Progenitor cell of endocrine pancreas (in vitro differentiated cells): ENCODE measurements at places on chromosomes 2 and 18.
A peak's percentile ranks its signal among the peaks of the same experiment; 100 is the strongest.

- DNase-seq: no peak
These were observed 1611.9 kb upstream of the ZEB2 start for GRCh38 chr2:146131785-146132184.

- DNase-seq: no peak
These were observed 337.4 kb downstream of the LPIN1 start for GRCh38 chr2:12083713-12084419.

- DNase-seq: no peak
These were observed 180.1 kb downstream of the TDRD15 start for GRCh38 chr2:21303876-21304275.

DNA sequence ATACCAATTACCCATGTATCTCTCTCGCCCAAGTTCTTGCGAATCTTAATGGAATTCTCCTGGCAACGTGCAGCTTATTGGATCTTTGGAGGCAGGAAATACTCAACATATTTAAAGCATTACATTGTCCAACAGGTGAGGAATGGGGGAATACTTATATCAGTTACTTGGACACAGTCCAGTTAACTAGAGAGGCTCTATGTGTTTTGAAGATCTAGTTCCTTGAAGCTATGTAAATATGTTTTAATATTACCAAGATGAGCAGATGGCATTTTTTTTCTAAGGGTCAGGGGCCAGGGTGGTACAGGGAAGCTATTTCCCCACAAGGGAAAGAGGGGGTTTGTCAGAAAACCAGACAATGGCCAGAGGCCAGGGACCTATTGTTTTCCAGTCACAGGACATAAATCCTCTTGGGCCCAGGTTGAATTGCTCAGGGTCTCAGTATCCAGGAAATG is 26.8 kb upstream of the MC5R start:
- DNase-seq: no peak

DNA sequence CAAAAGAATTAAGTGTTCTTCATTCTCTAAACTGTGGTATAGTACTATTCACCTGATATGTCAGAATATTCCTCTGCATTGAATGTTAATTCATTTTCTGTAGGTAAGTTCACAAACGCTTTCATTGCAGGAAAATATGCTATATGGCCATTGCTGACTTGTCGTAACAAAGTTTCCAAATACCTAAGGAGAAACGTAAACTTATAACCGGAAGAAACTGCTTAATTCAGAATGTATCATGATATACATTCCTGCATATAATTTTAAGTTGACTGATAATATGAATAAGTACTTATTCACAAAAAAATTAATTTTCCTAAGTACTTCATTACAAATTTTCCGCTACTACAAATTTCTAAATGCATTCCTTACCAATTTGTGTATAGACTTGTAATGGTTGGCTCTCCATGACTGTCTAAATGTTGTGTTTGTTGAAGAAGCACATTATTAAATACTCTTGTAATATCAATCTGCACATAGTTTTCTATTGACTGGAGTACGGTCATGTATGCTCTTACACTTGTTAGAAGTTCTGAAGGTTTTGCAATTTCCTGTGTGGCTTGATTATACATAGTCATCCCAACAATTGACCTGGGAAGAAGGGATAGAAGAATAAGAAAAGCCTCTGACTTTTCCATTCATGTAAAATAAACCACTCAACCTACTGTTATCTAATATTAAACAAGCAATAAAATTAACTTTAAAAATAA is 85.4 kb downstream of the NCKAP1 start:
- no peak for DNase-seq

GRCh38 chr2:128604045-128604444 is 285.4 kb upstream of the HS6ST1 start:
- DNase-seq: no peak

DNA sequence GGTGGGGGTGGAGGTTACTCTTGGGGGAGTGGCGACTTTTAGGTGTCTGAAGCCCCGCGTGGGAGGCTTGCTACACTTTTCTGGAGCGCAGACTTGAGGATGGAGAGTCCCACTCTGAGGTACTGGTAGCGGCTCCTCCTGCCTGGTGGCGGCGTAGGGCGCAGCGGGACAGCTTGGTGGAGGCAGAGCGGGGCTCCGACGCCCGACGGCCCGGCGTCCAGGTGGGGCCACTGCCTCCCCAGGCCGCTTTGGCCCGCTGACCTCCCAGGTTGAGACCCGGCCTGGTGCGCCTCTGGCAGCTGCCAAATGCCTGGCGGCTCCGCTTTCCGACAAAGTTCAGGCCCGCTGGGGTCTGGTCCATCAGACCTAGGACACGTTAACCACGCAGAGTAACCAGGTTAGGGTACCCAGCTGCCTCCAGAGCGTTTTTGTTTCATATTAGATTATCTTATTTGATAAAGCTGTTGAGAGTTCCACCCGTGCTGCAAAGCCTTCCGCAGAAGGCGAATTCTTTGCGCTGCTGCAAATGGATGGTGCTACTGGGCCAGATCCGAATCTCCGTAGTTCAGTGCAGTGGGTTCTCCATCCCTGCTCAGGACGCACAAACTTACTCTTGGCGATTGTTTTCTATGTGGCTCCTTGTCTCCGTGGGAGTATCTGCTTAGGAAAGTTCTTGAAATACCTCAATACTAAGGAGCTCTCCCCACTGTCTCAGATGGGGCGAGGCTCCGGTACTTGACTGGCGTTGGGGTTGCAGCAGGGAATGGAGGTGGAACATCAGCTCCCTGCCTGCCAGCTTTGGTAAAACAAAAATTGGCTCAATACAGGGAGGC is 405.9 kb downstream of the XIRP2 start:
- peak; percentile 17 for DNase-seq

DNA sequence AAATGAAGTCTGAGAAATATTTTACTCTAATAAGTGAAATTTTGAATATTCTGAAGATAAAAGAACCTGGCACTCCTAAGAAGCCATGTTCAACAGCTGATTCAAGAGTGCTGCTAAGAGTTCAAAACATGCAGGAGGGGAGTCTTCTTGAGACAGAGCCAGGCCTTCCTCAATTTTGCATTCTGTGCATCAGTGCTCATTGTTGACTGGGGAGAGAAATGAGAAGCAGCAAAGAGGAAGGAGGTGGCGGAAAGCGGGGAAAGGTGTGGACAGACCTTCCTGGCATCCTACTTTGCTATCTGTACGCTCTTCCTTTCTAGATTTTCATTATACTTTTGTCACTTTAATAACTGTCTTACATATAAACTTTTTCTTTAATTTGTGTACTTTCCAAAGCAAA is 29.7 kb upstream of the TXNDC2 start:
- no peak for DNase-seq

GRCh38 chr2:85901155-85901554 is 12.4 kb upstream of the ST3GAL5 start:
- DNase-seq: no peak

DNA sequence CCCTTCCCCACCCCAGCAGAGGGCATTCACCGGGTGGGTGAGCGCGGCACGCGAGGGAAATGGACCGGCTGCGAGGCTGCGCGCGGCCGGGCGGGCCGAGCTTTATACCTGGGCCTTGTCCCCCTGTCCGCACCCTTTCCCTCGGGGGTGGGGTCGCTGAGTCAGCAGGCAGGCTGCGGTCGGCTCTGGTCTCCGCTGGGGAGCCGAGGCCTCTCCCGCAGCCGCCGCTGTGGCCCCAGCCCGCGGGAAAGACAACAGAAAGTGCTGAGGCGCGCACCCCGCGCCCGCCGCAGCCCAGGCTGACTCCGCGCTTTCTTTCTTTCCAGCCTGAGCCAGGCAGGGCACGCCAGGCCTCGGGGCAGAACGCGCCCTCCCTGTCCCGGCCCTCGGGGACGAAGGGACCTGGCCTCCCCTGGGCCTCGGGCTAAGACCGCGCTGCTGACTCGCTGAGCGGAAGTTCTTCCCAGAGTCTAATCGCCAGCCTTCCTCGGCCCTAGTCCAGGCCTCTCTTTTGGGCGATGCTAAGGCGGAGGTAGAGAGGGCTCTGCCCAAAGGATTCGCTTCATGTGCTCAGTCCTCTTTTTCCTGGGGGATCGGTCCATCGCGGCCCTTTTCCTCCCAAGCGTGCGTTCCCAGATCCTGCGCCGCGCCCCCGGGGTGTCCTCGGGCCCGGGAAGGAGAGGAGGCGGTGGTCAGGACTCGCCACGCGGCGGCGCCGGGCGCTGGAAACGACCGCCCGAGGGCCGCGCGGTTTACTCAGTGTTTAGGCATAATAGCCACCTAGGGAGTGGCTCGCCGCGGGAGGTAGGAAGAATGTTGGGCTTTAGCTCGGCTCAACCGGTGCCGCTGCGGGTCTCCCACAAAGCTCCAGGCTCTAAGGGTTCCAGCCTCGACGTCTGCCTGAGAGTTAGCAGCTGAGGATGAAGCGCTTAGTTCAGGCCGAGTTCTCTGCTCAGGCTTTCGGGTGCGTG is at the start of gene CRYBA2:
CRYBA2 (minus strand) TSS at position 78 of the 971 bp plus-strand sequence. CDS start 246 bp downstream, outside the sequence.
- DNase-seq: no peak

DNA sequence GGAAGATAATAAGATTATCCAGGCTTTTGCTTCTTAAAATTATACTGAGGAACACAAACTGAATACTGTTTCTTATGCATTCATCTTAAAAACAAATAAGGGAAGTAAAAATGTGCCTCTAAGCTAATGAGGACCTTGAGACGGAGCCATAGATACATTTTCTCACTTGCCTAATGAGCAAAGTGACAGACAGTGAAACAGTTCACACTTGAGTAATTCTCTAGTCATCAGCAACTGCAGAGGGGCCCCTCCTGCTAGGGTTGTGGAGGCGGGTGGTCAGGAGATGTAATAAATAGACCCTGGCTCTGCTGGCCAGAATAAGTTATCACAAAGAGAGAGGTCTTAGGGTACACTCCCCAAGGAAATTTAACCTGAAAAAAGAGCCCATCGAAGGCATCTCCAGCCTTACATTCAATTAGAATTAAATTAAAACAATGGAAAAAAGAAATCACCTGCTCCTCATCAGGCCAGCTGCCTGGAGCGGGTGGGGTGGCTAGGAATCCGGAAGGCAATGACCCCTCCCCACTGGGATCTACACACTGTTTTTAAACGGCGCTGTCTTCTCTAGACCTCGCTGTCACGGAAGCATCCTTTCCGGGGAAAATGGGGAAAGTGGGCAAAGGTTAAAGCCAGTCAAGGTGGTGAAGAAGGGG is 32.6 kb upstream of the INSIG2 start:
- no peak for DNase-seq

- DNase-seq: no peak
These were observed 222.7 kb downstream of the PHLPP1 start for GRCh38 chr18:62938006-62938405.

GRCh38 chr18:49625021-49625691 is 63.3 kb downstream of the LIPG start:
- no peak for DNase-seq

DNA sequence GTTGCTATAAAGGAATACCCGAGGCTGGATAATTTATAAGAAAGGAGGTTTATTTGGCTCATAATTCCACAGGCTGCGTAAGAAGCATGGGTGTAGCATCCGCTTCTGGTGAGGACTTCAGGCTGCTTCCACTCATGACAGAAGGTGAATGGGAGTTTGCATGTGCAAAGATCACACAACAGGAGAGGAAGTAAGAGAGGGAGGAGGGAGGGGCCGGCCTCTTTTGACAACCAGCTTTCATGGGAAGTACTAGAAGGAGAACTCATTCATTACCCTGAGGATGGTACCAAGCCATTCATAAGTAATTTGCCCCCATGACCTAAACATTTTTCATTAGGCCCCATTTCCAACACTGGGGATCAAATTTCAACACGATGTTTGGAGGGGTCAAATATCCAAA is 386.8 kb upstream of the NETO1 start:
- no peak for DNase-seq

DNA sequence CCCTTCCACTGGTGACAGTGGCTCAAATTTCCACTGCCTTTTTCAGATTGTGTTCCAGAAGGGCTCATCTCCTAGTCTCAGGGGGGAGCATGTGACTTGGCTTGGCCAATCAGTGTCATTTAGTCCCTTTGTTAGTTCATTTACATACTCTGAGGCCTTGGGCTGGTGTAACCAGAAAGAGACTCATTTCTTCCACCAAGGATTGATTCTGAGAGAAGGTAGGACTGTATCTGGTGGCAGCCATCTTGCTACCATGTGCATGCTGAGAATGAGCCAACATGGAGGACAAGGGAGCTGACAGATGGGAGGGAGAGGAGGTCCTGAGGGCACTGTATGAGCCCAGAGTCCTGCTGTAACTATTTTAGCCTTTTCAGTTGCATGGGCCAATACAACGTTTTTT is 191.7 kb downstream of the THSD7B start:
- no peak for DNase-seq

GRCh38 chr2:118309946-118310680 is 221.8 kb downstream of the INSIG2 start:
- DNase-seq: no peak

DNA sequence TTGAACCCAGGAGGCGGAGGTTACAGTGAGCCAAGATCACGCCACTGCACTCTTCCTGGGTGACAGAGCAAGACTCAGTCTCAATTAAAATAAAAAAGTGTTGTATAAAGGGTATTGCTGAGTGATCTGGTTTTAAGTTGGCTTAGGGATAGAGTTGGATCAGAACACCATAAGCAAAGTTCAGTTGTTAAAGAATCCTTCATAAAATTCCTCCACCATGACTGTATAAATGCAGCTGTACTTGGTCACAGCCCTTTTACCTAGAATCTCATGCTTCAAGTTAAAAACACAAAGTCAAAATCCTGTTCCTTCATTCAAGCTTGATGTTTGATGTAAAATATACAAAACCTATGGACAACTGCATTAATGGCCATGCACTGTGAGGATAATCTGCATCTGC is 33.4 kb upstream of the PNO1 start:
- no peak for DNase-seq

DNA sequence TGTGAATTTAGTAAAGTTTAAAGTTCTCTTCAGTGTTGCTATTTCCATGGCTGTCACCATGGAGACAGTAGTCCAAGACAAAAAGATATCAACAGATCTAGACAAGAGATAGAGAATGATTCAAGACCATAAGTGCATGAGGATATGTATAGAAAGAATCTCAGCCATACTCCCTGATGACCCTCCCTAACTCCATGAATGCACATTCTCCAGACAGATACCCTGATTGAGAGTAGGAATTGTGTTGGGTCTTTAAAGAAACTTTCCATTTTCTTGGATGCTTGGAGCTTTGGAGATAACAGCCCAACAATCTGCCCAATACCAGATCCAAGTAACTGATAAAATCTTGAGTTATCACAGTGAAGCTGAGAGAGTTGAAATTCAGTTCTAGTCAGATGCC is 1601.2 kb upstream of the CELF4 start:
- DNase-seq: no peak
